ENCODE measurements at places on chromosomes 6 and 20. TPM values are rescaled to one million over a fixed set of nuclear protein-coding genes. Genes with fewer than 3 reads are reported as not detected.

Gene PRR18
- total RNA-seq = 0.65 TPM

Gene OTOR
- total RNA-seq = not detected

Gene RBM24
- 132 TPM for total RNA-seq

Gene AIF1
- total RNA-seq = 37.4 TPM

Gene DUSP22
- 53.9 TPM for total RNA-seq

Gene CST2
- not detected for total RNA-seq

Gene SAMD10
- total RNA-seq = 3.8 TPM

GRCh38 chr6:3592371-3592941 is 135.6 kb upstream of the SLC22A23 start:
- DNase-seq = no peak

DNA sequence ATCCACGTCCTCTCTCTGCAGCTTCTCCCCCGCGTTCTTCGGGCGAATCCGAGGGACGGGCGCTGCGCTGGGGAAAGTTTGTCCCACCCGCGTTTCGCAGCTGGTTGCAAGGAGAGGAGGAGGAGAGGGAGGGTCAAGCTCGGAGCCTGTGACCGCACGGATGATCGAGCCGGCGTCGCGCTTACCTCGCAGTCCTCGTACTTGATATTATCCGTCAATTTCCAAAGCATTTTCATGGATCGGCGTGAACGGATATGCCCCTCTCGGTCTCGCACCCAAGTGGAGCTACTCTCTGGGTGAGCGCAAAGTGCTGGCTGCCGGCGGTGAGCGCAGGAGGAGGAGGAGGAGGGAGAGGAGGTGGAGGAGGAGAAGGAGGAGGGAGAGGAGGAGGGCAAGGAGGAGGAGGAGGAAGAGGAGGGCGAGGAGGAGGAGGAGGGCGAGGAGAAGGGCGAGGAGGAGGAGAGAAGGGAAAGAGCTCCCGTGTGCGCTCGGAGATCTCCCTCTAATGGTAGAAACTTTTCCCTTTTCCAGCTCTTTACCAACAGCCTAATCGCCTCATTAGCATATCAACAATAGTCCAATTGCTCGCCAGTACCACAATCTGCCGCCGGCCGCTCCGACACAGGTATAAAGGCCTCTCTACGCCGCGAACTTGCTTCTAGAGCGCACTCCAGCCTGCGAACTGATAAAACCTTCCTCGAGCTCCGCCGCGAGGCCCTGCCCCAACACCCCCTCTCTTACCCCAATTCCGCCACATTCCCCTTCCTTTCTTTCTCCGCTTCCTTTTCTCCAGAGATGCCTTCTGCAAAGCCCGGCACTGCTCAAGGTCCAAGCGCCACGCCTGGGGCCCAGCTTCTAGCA is at the start of gene TFAP2A:
Gene TFAP2A (minus strand): TSS at position 319 of the 861 bp plus-strand sequence. CDS start 83 bp downstream, at position 236.
- DNase-seq = no peak

DNA sequence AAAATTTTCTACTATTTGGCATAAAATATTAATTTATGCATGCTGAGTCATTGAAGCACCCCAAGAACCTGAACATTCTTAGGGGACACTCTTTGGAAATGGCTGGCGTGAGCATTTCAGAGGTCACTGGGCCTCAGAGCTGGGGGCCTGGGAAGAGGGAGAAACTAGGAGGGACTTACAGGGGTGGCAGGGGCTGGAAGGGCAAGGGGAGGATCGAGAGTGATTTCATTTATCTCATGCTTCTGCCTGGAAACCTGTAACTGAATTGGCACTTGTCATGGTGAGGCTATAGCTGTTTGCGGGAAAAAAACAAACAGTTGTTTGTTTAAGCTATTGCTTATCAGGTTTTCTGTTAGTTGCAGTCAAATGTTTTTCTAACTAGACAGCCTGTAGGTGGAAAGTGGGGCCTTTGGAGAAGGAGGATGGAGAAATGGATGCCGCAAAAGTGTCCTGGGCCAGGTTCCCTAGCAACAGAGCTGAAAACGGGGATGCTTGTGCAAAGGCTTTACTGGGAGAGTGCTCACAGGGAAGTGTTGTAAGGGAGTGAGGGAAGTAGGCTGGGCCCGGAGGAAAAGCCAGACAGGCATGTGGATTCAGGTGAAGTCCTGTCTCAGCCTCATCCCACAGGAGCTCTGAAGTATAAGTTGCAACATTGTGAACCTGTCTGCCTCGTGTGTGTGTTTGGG is 36.4 kb upstream of the KAT14 start:
- DNase-seq = no peak

DNA sequence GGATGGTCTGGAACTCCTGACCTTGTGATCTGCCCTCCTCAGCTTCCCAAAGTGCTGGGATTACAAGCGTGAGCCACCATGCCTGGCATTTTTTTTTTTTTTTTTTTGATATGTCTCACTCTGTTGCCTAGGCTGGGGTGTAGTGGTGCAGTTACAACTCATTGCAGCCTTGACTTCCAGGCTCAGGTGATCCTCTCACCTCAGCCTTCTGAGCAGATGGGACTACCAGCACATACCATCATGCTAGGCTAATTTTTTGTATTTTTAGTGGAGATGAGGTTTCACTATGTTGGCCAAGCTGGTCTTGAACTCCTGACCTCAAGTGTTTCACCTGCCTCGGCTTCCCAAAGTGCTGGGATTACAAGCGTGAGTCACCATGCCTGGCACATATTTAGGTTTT is 34.3 kb downstream of the PHF20 start:
- DNase-seq = no peak

DNA sequence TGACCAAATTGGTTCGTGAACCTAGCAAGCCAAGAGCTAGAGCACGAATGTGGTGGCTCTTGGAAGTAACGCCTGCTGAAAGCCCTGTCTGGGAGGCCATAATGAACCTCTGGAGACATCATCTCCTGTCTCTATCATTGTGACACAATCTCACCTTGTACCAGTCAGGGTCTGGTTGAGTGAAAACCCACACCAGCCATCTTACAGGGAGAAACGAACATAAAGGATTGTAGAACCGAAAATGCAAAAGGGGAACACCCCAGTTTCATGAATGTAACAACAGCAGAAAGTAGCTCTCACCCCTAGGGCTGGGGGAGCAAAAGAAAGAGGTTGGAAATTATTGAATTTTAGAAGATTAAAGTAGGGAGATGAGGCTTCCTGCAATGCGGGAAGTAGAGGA is 50.9 kb upstream of the TAB2 start:
- DNase-seq = no peak

DNA sequence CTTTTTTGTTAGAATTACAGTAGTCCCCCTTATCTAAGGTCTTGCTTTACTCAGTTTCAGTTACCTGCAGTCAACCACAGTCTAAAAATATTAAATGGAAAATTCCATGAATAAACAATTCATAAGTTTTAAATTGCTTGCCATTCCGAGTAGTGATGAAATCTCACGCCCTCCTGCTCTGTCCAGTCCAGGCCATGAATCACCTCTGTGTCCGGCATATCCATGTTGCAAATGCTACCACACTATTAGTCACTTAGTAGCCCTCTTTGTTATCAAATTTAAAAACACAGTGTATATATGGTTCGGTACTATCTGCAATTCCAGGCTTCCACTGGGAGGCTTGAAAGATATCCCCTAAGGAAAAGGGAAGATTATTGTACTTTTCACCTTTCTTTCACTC is 164.6 kb upstream of the FAM83B start:
- no peak for DNase-seq

GRCh38 chr6:79872986-79873385 is 74.4 kb downstream of the ELOVL4 start:
- no peak for DNase-seq

- DNase-seq = no peak
These were observed 229.3 kb downstream of the CLIC5 start for GRCh38 chr6:45786355-45786781.

GRCh38 chr20:22729616-22730236 is 145.4 kb upstream of the FOXA2 start:
- no peak for DNase-seq
